Activated CD4-positive, alpha-beta memory T cell treated with anti-CD3 and anti-CD28 coated beads for 36 hours (primary cell): ENCODE measurements at places on chromosomes 5 and 9. TPM values are rescaled to one million over a fixed set of nuclear protein-coding genes. Genes with fewer than 3 reads are reported as not detected.
A peak's percentile ranks its signal among the peaks of the same experiment; 100 is the strongest.

- H3K4me3 ChIP-seq: no peak within 1 kb of the TSS
- no peak for DNase-seq
- H3K4me1 ChIP-seq: no peaks in the 10 kb centered on the region
- H3K27ac ChIP-seq: no peak within 1 kb of the TSS
- H3K36me3 ChIP-seq: no peaks in the 10 kb centered on the region
- H3K27me3 ChIP-seq: no peaks in the 10 kb centered on the region
These were observed at the start of gene CDH10 for GRCh38 chr5:24644761-24645160. Gene CDH10, minus strand, starts transcription at chr5:24644978. Its CDS starts 51,488 bp downstream, at chr5:24593490.

GALNT12 gene
- total RNA-seq: 6.3 TPM

PDE6A gene
- total RNA-seq: not detected

DNA sequence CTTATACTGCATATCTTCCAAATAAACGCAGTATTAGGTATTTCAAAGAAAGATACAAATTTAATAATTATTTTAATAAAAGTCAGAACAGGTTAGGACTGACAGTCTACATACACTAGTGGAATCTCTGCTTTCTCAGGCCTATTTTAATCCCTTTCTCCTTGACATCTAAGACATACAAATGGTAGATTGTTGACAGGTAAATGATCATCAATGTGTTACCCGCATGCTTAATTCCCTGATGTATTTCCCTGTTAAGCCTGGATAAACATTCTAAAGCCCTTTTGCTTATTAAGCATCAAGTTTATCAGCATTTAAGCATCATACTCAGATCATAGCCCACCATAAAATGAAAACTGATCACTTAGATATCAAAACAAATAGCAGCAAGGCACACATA lies 576.7 kb downstream of the PTPRD start:
- DNase-seq: no peak
- no peak overlapping the region for H3K4me3 ChIP-seq
- H3K4me1 ChIP-seq: no peaks in the 10 kb centered on the region
- H3K27ac ChIP-seq: no peak overlapping the region
- no peaks in the 10 kb centered on the region for H3K36me3 ChIP-seq
- H3K27me3 ChIP-seq: no peaks in the 10 kb centered on the region

DNA sequence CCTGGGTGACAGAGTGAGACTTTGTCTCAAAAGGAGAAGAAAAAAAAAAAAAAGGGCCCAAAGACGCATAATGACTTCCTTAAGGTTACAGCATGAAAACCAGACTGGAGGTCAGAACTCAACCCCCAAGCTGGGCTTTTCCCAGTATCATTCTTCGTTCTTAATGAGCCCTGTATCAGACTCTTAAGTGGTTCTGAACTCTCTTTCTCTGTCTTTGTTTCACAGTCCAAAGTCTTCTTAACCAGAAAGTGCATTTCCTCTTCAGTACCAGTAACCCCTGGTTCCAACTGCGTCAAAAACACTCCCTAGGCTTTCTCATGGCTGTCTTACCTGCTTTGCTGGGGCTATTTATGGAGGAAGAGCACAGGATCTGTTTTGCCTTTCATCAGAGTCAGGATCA lies 38.4 kb upstream of the SHB start:
- H3K4me3 ChIP-seq: no peak overlapping the region
- no peak for DNase-seq
- H3K4me1 ChIP-seq: no peaks in the 10 kb centered on the region
- H3K36me3 ChIP-seq: no peaks in the 10 kb centered on the region
- no peak overlapping the region for H3K27ac ChIP-seq
- peaks cover 14% of the 10 kb centered on the region for H3K27me3 ChIP-seq

DNA sequence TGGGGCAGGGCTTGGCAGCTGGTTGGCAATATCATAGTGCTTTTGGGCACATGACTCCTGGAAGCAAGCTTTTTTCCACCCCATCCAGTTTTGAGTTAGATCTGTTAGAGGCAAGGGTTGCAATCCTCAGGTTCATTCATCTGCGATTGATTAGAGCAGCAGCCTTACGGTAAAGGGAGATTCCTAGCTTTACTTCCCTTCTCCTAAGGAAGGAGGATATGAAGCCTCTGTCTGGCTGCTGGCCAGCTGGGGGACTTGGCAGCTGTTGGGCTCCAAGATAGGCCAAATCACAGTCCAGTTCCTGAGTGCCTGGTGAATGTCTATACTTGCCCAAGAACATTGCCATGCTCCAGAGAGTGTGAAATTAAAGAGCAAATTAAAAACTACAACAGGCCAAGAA lies 113.4 kb upstream of the CCNH start:
- H3K4me3 ChIP-seq: no peak overlapping the region
- DNase-seq: no peak
- no peaks in the 10 kb centered on the region for H3K4me1 ChIP-seq

CAMK4 gene
- 33.3 TPM for total RNA-seq

SLC1A3 gene
- not detected for total RNA-seq

DNA sequence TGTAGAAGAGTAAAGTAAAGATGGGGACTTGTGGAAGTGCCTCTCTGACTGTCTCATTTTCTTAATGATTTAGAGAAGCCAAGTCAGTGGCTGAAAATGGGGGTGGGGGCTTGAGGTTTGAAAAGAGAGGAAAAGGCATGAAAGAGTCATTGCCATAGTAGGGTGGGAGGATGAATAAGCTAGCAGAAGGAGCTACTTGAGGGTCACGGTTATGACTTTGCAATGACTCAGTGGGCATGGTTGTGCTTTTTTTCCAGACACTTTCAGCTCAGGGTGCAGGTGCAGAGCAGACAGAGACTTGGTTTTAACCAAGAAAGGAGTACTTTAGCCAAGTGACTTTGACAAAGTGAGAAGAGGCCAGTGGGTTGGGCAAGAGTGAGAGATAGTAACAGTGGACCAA lies 117.8 kb downstream of the PTTG1 start:
- H3K4me1 ChIP-seq: peaks cover 24% of the 10 kb centered on the region
- H3K4me3 ChIP-seq: no peak overlapping the region

ADAMTSL2 gene
- total RNA-seq: 0.05 TPM

SIT1 gene
- total RNA-seq: 75.8 TPM

- no peak overlapping the region for H3K4me3 ChIP-seq
- no peaks in the 10 kb centered on the region for H3K4me1 ChIP-seq
- DNase-seq: no peak
- H3K27ac ChIP-seq: no peak overlapping the region
- no peaks in the 10 kb centered on the region for H3K27me3 ChIP-seq
- H3K36me3 ChIP-seq: no peaks in the 10 kb centered on the region
These were observed 75.6 kb upstream of the RASEF start for GRCh38 chr9:83138422-83139135.

DNA sequence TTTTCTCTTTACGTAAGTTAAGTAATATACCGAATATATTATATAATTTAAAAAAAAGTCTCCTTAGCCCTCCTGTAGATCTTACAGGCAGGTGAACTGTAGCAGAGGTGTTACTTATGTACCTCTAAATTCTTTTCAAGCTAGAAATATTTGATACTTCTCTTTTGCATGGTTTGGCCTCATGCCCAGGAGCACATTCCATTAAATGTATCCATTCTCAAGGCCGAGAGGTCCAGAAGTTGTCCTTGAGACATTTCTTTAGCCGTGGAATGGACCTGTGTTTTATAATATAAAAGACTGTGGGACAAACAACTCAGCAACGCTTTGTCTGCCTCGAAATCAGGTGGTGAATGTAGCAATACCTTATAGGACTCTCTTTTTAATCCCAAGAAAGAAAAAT lies 184.5 kb downstream of the TRIO start:
- no peak for DNase-seq
- no peaks in the 10 kb centered on the region for H3K27me3 ChIP-seq
- peaks cover 4% of the 10 kb centered on the region for H3K4me1 ChIP-seq
- H3K36me3 ChIP-seq: no peaks in the 10 kb centered on the region
- no peak overlapping the region for H3K27ac ChIP-seq

TAF11L10 gene
- not detected for total RNA-seq

DNA sequence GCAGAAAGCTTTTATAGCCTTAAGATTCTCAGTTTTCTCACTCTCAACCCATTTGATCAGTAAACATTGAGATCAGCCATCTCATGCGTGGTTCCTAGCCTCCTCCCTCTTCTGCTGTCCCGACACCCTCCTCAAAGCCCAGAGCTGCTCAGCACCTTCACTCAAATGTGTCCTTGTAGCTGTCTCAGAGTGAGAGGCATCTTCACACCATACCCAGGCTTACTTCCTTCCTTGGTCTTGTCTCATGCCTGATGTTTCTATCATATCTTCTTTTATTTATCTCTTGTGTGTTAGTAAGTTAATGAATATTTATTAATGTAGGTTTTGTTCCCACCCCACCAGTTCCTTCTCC lies 72.4 kb upstream of the SNX2 start:
- no peak for DNase-seq
- H3K4me1 ChIP-seq: no peaks in the 10 kb centered on the region
- no peak overlapping the region for H3K27ac ChIP-seq
- peaks cover 4% of the 10 kb centered on the region for H3K27me3 ChIP-seq

DNA sequence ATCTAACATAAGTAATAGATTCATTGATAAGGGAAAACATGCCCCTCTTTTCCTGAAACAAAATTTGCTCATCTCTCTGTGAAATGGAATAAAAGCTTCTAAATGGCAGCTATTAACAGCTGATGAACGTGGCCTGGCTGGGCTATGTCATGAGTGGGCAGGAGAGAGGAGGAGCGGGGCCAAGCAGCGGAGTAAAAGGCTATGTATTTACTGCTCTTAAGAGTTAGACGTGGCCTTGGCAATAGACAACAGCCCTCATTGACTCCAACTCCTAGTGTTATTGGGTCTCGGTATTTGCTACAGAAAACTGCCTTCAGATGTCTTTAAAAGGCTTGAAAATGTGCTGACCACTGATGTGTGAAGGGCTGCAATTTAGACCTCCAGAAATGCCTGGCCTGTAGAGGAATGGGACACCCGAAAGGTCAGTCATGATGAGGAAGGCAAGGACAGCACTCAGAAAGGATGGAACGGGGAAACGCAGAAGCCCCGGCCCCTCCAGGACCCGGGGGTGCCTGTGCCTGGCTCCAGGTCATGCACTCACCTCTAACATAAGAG lies 116.8 kb downstream of the PDZD2 start:
- no peaks in the 10 kb centered on the region for H3K36me3 ChIP-seq
- H3K27ac ChIP-seq: no peak overlapping the region
- H3K27me3 ChIP-seq: peaks cover 3% of the 10 kb centered on the region
- H3K4me3 ChIP-seq: no peak overlapping the region
- DNase-seq: no peak

DNA sequence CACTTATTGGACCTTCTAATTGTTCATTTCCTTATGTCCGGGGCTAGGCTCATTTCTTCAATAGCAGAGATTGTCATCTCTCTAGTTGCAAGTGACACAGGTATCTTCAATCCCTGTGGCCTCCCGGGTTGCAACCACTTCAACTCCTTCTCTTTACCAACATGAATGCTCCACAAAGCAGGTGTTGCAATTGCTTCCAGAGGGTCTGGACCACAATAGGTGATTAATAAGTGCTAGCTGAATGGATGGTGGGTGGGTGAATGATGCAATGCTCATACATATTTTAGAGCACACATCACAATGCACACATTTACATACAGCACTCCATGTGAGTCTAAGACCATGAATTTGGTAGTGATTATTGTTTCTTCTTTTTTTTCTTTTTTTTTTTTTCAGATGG lies 2.6 kb downstream of the CEMIP2 start:
- H3K36me3 ChIP-seq: peaks cover 17% of the 10 kb centered on the region
- no peaks in the 10 kb centered on the region for H3K27me3 ChIP-seq
- H3K27ac ChIP-seq: peak overlapping the region; percentile 91
- H3K4me3 ChIP-seq: peak overlapping the region; percentile 87
- peak; percentile 54 for DNase-seq

GRCh38 chr5:60797482-60798153 lies 46.5 kb downstream of the ELOVL7 start:
- H3K27me3 ChIP-seq: no peaks in the 10 kb centered on the region
- no peak overlapping the region for H3K4me3 ChIP-seq
- H3K36me3 ChIP-seq: no peaks in the 10 kb centered on the region
- H3K27ac ChIP-seq: no peak overlapping the region
- no peak for DNase-seq

AGXT2 gene
- not detected for total RNA-seq

- no peak overlapping the region for H3K27ac ChIP-seq
- DNase-seq: no peak
- peaks cover 24% of the 10 kb centered on the region for H3K27me3 ChIP-seq
- H3K4me1 ChIP-seq: no peaks in the 10 kb centered on the region
- H3K4me3 ChIP-seq: no peak overlapping the region
- no peaks in the 10 kb centered on the region for H3K36me3 ChIP-seq
These were observed 56.6 kb downstream of the CFAP90 start for GRCh38 chr5:7794311-7794710.

- no peaks in the 10 kb centered on the region for H3K27me3 ChIP-seq
- no peaks in the 10 kb centered on the region for H3K36me3 ChIP-seq
- H3K27ac ChIP-seq: no peak overlapping the region
- no peak overlapping the region for H3K4me3 ChIP-seq
- no peaks in the 10 kb centered on the region for H3K4me1 ChIP-seq
These were observed 649.6 kb upstream of the RORB start for GRCh38 chr9:73847536-73847935.

CENPK gene
- total RNA-seq: 87.5 TPM

DNA sequence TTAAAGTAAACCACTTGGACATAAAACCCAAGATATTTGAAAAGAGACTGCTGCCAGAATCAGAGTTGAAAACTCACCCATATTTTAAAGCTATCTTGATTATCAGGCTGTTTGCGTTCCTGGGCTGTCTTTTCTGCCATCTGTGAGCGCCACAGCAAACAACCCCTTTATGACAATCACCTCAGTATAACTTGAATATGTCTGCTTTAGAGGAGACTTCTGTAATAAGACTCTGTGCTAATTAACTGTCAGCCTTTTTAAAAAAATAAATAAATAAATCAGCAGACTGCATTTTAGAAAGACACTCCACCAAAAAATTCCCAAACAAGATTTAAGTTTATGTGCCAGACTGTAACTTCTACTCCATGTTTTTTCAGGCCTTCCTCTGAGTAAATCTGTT lies 375.7 kb upstream of the CCNH start:
- no peaks in the 10 kb centered on the region for H3K36me3 ChIP-seq
- DNase-seq: no peak
- H3K27ac ChIP-seq: no peak overlapping the region

GRCh38 chr5:95554331-95554646 lies 488 bp downstream of the SKIC3 start:
- H3K4me1 ChIP-seq: peaks cover 44% of the 10 kb centered on the region
- H3K27me3 ChIP-seq: no peaks in the 10 kb centered on the region
- peak overlapping the region; percentile 89 for H3K4me3 ChIP-seq
- no peak for DNase-seq

SQSTM1 gene
- total RNA-seq: 130 TPM
